Cortex of kidney (tissue), 1 donor: ENCODE measurements at places on chromosomes 11 and 22.

- no peak for DNase-seq
Measured at GRCh38 chr22:44379817-44380755, 67.3 kb upstream of the SHISAL1 start.

DNA sequence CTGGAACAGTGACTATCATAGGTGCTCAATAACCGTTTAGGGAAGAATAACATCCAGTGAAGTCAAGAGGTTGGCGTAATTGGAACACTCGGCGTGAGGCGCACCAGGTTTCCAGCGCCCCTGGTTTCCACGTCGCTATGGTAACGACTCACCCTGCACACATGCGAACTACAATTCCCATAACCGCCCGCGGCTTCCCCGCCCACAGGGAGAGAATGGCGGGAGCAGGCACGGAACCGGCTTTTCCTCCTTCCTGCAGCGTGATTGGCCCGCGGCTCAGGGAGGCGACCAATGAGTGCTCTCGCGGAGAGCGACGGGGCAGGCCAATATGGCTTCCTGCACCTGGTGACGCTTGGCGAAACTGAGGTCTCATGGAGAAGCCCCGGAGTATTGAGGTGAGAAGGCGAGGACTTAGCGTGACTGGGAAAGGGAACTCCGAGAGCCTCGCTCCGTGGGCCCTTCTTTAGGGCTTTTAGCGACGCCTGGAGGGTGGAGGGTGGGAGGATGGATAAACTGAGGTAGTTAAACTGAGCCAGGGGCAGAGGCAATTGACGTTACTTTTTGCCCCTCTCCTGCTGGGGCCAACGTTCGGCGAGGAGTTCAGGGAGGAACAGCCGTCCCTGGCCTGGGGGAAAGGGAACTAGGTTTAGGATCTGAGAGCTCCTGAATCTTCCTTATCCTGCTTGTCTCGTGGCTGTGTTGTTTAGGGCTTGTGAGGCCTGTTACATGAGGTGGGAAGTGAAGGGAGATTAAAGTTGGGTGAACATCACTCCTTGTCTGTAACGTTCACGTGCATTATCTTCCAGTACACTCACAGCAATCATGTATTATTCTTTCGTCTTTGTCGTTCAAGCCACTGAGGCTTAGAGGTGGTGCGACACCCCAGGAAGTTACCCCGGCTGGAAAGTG lies at the start of gene L3MBTL2:
TSS of gene L3MBTL2 (plus strand) at position 321 of the 909 bp plus-strand sequence. CDS start at position 372, 51 bp downstream.
- DNase-seq: peak; percentile 77

GRCh38 chr11:106077609-106078455 lies at the start of gene AASDHPPT:
AASDHPPT (plus strand) TSS chr11:106077662; CDS start chr11:106077711, 49 bp downstream.
- no peak for DNase-seq

GRCh38 chr22:40939202-40939601 lies 12.0 kb upstream of the RBX1 start:
- no peak for DNase-seq

DNA sequence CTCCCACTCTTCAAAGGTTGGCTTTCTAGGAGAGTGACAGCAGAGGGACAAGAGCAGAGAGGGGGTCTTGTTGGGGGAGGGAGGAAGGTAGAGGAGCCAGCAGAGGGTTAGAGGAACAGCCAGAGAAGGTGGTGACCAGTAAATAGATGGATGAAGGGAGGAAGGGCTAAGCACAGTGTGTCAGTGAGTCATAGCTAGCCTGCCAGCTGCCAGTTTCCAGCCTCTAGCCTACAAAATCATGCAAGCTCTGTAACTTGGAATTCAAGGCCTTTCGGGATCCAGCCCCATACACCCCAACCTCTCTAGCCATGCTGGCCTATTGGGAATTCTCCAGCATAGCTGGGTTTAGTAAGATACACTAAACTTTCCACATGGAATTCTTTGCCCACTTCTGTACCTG lies 147.4 kb upstream of the TEAD1 start:
- no peak for DNase-seq

- no peak for DNase-seq
Measured at GRCh38 chr11:12276831-12277475, 100.4 kb upstream of the PARVA start.

DNA sequence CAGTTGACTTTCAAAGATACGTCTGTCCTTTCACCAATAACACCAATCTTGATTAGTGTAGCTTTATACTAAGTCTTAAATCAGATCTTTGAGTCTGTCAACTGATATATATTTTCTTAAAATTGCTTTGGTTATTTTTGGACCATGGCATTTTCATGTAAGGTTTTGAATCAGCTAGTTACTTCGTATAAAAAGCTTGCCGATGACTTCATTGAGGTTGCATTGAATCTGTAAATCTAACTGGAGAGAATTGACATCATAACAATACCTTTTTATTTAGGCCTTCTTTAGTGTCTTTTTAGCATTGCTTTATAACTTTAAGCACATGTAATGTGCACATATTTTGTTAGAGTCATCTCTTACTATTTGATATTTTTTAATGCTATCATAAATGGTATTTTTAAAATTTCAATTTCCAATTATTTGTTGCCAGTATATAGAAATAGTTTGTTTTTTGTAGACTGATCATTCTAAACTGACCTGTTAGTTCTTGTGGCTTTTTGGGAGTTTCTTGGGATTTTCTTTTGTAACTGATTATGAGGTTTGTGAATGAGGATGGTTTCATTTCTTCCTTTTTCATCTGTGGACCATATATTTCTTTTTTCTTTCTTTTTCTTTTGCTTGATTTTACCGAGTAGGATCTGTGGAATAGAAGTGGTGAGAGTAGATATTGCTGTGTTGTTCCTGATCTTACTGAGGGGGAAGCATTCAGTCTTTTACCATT lies 61.4 kb downstream of the DDX10 start:
- no peak for DNase-seq

GRCh38 chr11:65226103-65226442 lies 35.7 kb upstream of the POLA2 start:
- no peak for DNase-seq

DNA sequence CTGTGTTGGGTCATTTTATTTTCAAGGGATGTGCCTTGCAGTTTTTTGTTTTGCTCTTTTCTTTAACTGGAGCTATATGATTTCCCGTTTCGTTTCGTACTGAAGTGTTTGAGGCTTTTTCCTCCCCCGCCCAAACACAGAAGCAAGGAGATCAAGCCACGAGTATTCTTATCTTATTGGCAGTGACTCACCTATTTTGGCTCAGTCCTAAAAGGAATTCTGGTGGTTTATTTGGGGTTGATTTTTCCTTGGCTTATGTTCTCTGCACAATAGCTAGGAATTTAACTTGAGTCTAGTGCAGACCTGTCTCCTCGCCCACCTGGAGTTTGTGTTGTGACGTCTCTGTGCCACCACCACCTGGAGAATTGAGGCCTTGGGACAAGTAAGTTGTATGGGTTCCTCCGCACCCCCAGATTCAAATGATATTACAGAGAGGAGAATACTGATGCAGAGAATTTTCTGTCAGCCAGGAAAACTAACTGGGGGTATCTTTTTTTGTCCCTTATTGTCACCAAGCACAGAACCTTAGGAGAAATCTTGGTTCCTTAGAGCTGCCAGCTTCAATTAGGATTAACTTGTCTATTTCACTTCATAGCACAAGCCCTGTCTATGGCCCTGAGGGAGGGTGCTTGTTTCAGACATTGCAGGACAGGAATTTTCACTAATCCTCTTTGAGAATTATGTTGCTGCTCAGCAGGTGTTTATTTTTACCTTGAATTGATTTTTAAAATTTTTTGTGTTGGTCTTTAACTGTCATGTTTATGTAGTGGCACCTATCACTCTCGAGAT lies 90.4 kb upstream of the BIRC3 start:
- no peak for DNase-seq

GRCh38 chr11:27247660-27248059 lies 115.4 kb downstream of the CCDC34 start:
- no peak for DNase-seq

GRCh38 chr11:65719871-65720210 lies 757 bp downstream of the RNASEH2C start:
- no peak for DNase-seq

DNA sequence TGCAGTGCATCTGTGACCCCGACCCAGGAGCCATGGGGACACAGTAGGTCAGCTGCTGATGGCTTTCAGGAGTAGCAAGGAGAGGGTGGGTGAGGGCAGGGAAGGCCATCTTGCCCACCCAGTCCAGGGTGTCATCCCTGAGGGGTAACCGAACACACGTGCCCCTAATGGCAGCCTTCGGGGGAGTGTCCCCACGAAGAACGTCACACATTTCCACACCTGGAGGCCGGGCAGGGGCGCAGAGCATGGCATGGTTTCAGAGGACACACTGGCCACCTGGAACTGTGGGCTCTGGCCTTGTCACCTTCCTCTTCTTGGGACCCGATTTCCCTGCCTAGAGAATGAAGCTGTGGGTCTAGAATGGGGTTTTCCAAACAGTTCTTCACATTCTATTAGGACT lies 19.4 kb upstream of the BAIAP2L2 start:
- DNase-seq: no peak
